Activated naive CD4-positive, alpha-beta T cell treated with Interleukin-2 at 50 U/mL for 16 hours (primary cell): ENCODE measurements at places on chromosomes 1 and 21.

GRCh38 chr1:54774820-54775498 lies 10.6 kb upstream of the PARS2 start:
- DNase-seq = no peak

GRCh38 chr1:235450433-235450832 lies 53.8 kb downstream of the B3GALNT2 start:
- DNase-seq = no peak

GRCh38 chr1:206963740-206964139 lies 6.5 kb downstream of the FCAMR start:
- DNase-seq = no peak

GRCh38 chr1:213989002-213989855 lies 1.5 kb downstream of the PROX1 start:
- no peak for DNase-seq

DNA sequence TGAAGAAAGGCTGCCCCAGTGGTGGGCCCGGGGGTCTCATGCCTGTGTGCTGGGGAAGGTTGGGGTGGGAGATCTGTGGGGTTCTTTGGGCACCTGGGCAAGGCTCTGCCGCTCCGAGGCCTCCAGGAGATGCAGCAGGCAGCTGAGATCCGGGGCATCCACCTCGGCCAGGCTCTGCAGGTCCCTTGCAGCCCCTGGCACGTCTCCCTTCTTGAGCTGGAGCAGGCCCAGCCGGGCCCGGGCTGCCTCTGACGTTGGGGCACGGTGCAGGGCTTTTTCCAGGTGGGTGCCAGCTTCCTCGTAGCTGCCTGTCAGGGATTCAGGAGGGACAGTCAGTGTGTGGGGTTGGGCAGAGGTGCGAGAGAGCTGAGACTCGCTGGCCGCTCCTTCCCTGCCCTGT lies 11.4 kb upstream of the MMEL1 start:
- DNase-seq = no peak

GRCh38 chr21:16322454-16322853 lies 592.7 kb downstream of the USP25 start:
- DNase-seq = no peak

DNA sequence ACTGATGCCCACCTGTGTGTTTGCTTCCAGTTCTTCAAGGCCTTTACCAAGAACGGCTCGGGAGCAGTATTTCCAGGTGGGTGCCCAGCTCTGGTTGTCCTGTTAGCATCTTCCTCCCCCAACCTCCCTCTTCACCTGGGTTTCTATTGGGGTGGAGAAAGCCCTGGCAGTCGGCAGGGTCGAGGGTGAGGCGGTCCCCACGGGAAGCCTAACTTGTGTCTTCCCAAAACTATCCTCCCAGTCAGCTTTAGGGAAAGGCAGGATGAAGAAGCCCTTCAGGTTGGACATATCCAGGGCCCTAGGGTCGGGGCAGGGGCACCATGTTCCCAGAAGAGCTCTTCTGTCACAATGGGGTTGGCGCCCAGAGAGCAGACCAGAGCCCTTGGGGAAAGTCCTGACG lies 20.6 kb downstream of the QSOX1 start:
- DNase-seq = no peak

- no peak for DNase-seq
Observed at GRCh38 chr1:205741681-205742080, 8.3 kb downstream of the NUCKS1 start.

- no peak for DNase-seq
Observed at GRCh38 chr1:109490934-109491302, 3.0 kb upstream of the CYB561D1 start.

DNA sequence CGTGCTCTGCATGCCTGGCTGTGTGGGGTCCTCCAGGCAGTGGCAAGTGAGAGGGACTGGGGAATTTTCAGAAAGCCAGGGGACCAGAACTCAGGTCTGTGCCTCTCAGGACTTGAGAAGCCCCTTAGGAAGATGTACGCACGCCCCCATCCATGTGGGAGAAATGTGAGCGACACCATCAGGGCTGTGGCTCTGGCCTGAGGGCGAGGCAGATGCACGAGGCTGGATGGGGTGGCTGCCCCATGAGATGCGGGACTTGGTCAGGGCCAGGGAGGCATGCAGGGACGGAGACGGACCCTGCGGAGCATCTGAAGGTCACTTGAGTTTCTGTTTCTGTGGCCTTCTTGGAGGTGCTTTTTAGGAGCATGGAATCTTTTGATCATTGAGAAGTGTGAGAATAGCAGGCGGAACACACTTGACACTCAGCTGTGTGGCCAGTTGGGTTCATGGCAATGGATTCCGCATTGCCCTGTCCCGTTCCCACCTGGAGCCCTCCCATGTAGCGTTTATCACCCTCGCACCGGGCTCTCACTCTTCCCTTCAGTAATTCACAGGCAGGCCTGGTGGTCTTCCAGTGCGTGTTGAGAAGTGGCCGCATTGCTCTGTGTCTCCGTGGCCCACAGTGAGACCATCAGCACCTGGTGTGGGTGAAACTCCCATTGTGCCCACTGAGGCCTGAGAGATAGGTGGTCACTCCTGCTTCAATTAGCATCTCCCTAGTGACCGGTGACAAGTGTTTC lies 30.7 kb upstream of the ACTRT2 start:
- DNase-seq = no peak

GRCh38 chr1:167152192-167152876 lies 58.5 kb downstream of the STYXL2 start:
- no peak for DNase-seq

DNA sequence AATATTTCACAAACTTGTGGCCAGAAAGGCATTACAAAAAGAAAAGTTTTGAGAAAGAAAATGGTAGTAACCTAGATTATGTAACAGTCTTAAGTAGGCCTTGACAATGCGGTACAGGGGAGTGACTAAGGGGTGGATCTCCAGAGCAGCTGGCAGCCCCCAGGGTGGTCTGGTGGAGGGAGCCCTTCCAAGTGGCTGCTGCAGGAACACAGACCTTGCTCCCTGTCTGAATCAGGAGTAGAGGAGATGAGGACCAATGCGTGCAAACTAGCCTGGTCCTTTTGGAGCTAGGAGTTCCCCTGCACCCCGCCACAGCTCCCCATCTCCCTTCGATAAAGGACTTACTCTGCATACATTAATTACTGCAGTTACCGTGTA lies 189.0 kb downstream of the NFIA start:
- peak; percentile 21 for DNase-seq

DNA sequence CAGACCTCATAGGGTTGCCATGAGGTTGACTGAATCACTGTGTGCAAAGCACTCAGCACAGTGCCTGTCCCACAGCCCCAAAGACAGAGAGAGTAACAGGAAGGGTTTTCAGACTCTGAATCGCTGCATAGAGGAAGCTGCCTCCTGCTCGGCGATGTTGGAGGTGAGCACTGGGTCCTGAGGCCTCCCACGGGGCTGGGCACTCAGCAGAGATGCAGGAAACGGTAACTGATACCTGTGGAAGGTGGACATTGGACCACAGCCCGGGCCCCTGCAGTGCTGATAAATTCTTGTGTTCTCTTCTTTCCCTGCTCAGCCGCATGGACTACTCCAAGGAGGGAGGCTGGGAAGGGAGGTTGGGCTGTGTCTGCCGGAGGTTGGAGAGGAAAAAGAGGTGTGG lies 389.7 kb downstream of the PTPRU start:
- DNase-seq = no peak

DNA sequence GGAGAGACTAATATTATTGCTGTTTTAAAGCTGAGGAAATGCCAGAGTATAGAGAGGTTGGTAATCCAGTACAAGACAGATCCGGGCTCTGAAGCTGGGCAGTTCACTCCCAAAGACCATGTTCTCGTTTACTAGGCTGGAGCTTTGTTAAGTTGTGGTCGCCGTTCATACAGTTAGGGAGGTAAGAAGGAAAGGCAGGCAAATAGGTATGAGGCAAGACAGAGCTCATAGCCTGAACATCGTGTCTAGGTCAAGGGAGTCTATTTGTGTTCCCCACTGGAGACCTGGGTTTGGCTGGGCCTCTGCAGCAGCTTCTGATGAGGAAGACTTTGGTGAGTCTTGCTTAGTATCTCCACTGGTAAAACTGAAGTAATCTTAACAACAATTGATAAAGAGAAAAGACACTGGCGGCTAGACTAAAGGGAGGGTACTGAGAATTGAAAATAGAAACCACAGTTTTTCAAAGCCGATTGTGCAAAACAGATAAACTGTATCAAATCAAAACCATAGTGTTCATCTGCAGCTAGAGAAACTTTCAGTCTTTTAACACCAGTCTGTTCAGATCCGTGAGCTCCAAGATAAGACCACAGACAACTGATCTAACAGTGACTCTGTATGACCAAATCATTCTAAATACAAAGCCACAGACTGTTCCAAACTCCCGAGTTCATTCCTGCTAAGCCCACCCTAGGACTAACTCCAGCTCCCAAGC lies 217.0 kb upstream of the FAM78B start:
- DNase-seq = no peak

DNA sequence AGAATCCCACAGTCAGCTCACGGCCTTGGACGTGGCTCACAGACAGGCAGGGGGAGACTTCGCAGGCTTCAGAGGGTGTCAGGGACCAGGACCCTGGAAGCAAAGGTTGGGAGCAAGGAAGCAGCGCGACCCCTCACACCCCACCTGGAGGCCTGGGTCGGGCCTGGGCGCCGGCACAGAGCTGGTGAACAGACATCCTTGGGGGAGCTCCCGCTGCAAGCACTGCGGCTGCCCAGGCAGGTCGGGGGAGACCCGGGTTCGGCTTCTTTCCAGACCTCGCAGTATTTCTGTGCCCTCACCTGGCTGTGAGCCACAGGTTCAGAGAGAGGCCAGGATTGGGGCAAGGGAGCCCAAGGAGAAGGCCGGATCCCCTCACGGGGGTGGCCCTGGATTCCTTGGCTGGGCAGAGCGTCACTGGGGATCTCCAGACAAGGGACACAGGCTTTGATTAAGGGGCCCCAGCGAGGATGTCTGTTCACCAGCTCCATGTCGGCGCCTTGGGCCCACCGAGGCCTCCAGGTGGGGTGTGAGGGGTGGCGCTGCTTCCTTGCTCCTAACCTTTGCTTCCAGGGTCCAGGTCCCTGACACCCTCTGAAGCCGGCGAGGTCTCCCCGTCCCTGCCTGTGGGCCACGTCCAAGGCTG lies 37.9 kb upstream of the TSPEAR start:
- DNase-seq = no peak

DNA sequence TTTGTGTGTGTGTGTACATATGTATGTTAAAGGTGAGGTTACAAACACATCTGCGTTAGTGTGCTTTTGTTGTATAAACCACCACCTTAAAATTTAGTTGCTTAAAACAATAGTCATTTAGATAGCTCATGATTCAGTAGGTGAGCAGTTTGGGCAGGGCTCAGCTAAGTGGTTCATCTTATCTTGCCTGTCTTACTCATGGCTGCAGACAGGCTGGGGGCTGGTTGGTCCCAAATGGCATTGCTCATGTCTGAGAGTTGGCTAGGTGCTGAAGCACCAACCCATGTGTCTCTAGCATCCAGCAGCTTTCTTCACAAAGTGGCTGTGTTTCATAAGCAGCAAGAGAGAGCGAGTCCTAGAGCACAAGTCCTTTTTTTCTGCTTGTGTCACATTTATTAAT lies 91.4 kb downstream of the MACF1 start:
- DNase-seq = no peak

- DNase-seq = peak; percentile 25
Observed at GRCh38 chr1:210250998-210251679, 18.5 kb downstream of the SERTAD4 start.

DNA sequence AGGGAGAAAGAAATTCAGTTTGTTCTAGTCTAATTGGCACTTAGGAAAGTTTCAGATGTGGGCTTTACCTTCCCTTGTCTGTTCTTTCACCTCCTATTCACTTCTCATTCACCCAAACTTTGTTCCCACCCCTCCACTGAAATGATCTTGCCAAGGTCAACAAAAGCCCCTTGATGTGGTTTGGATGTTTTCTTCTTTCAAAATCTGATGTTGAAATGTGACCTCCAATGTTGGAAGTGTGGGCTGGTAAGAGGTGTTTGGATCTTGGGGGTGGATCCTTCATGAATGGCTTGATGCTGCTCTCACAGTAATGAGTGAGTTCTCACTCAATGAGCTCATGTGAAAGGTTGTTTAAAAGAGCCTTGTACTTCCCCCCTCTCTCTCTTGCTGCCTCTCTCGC lies 379.3 kb downstream of the HHIPL2 start:
- DNase-seq = no peak

GRCh38 chr1:211902624-211903291 lies 72.2 kb upstream of the LPGAT1 start:
- no peak for DNase-seq

GRCh38 chr1:22340873-22341272 lies 110.8 kb upstream of the ZBTB40 start:
- DNase-seq = no peak

DNA sequence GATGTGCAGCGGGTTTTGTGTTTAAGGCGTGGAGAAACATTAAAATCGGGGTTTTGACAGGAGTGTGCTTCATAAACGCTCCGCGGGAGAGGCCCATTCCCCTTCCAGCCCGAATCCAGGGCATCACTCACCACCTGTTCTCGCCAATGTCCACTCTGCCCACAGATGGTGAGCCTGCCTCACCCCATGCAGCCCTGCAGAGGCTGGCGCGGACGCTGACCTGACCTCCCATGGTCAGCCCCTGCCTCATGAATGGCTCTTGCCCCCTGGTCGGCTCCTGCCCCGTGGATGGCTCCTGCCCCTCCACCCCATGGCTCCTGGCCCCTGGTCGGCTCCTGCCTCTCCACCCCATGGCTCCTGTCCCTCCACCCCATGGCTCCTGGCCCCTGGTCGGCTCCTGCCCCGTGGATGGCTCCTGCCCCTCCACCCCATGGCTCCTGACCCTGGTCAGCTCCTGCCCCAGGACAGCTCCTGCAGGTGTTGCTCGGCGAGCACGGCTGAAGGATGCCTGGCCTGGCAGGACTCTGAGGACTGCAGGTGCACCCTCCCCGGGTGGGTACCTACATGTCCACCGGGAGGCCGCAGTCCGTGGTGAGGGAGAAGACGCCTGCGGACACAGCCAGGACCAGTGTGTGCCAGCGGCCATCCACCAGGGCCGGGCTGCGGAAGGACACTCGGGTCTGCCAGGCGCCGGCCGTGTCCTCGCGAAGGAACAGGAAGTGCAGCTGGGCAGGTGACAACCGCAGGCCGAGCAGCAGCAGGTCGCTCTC lies 6.7 kb downstream of the KRTAP10-1 start:
- DNase-seq = no peak

- peak; percentile 45 for DNase-seq
Observed at GRCh38 chr1:172338295-172338735, 82.2 kb upstream of the C1orf105 start.

DNA sequence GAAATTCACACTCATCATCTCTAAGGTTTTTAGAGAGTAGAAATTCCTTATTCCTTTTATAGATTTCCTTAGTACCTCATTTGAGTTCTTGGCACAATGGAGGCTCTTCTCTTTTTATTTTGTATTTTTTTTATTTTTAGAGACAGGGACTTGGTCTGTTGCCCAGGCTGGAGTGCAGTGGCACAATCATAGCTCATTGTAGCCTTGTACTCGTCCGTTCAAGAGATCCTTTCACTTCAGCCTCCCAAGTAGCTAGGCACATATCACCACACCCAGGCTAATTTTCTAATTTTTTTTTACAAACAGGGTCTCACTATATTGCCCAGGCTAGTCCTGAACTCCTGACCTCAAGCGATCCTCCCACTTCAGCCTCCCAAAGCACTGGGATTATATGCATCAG lies 29.6 kb downstream of the RGL1 start:
- no peak for DNase-seq
